ENCODE measurements at places on chromosomes 11 and 22. TPM values are rescaled to one million over a fixed set of nuclear protein-coding genes. Genes with fewer than 3 reads are reported as not detected.

RAPSN gene
- 0.39 TPM for total RNA-seq

DNA sequence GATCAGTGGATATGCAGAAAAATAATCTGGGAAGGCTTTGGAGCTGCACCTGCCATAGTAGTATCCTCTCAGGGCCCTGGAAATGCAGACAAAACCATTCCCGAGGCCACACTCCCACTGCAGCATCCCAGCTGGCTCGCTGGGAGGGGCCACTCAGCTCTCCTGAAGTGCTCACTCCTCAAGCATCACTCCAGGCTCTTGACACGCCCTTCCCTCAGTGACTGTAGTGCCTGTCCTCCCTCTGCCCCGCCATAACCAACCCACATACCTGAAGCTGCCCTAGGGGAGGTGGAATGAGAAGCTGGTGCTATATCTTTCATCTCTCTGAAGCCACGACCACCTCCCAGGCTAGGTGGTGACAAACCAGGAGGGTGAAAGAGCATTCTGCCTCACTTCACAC is 4.8 kb downstream of the DSCAML1 start:
- H3K27me3 ChIP-seq: peaks cover 80% of the 10 kb centered on the region
- H3K27ac ChIP-seq: no peak overlapping the region
- H3K4me3 ChIP-seq: no peak overlapping the region
- H3K36me3 ChIP-seq: no peaks in the 10 kb centered on the region

- no peaks in the 10 kb centered on the region for H3K36me3 ChIP-seq
- no peak overlapping the region for H3K4me3 ChIP-seq
- H3K27ac ChIP-seq: no peak overlapping the region
- H3K4me1 ChIP-seq: no peaks in the 10 kb centered on the region
- DNase-seq: peak; percentile 43
These were observed 10.1 kb downstream of the LMO1 start for GRCh38 chr11:8253566-8253965.

GRCh38 chr22:41687901-41688364 is 734 bp downstream of the SNU13 start:
- no peak for DNase-seq
- H3K36me3 ChIP-seq: peaks cover 3% of the 10 kb centered on the region
- H3K27me3 ChIP-seq: no peaks in the 10 kb centered on the region
- peak overlapping the region; percentile 94 for H3K4me3 ChIP-seq
- H3K4me1 ChIP-seq: peaks cover 19% of the 10 kb centered on the region
- H3K27ac ChIP-seq: peak overlapping the region; percentile 99

- no peak for DNase-seq
- H3K27me3 ChIP-seq: peaks cover 16% of the 10 kb centered on the region
- no peak overlapping the region for H3K27ac ChIP-seq
- H3K4me1 ChIP-seq: peaks cover 7% of the 10 kb centered on the region
- no peak overlapping the region for H3K4me3 ChIP-seq
These were observed 166.8 kb downstream of the CSNK2A3 start for GRCh38 chr11:11186249-11186648.

DNA sequence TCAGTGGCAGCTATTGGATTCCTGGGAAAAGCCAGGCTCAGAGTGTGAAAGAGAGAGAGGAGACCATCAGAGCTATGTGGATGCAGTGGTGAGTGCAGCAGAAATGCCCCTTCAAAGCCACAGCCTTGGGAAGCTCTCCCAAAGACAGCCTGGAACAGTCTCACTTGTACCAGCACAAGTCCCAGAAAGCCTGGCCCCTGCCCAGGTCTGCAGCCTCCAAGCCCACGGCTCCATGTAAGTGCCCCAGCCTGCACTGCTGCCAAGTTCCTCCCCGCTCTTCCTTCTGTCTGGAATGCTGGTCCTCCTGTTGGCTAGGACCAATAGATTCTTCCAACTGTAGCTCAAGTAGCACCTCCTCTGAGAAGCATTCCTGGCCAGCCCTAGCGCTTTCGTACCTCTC is 539.7 kb downstream of the MIAT start:
- DNase-seq: no peak
- H3K27me3 ChIP-seq: peaks cover 8% of the 10 kb centered on the region
- no peak overlapping the region for H3K4me3 ChIP-seq
- no peak overlapping the region for H3K27ac ChIP-seq
- peaks cover 16% of the 10 kb centered on the region for H3K4me1 ChIP-seq

DNA sequence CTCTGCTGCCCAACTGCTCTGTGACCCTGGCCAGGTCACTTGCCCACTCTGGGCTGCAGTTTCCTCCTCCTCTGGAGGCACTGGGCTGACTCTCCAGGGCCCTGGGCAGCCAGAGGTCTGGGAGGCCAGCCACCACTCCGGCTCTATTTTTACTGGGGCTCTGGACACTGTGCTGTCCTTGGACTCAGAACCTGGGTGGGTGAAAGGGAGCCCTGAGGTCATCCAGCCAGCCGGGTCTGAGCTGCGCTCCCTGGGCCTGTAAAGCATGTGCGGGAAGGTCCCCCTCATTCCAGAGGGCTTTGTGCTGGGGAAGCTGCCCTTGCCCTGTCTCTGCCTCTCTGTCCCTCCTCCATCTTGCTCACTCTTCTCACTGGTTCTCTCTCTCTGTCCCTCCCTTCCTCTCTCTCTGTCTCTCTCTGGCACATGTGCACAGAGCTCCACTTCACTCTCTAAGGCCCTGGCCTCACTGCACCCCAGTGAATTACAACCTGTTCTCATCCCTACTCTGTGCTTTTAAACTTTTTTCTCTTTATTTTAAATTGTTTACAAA is 24.6 kb downstream of the MB start:
- no peak overlapping the region for H3K4me3 ChIP-seq
- peaks cover 3% of the 10 kb centered on the region for H3K27me3 ChIP-seq
- no peak overlapping the region for H3K27ac ChIP-seq

GRCh38 chr11:44308256-44308922 is 1.6 kb downstream of the ALX4 start:
- DNase-seq: no peak
- no peak overlapping the region for H3K27ac ChIP-seq
- H3K4me3 ChIP-seq: peak overlapping the region; percentile 86
- peaks cover 36% of the 10 kb centered on the region for H3K4me1 ChIP-seq

DNA sequence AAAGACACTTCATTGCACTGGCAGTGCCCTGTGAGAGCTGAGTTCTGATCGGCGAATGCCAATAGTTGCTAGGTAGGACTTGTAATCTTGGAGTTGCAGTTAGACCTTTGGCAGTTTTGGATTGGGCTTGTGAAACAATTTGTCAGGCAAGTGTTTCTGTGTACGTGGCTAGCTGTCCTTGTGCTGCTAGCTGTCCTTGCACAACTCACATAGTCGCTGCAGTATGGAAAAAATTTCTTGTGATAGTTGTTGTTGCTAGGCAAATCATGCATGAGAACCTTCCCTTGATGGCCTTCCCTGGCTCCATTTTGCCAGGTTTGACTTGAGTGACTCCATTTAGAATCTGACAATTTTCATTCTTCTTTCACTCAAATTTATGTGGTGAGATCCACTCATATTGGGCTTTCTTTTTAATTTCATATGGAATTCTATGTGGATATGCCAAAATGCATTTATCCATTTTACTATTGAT is 140.7 kb downstream of the APIP start:
- DNase-seq: no peak
- H3K4me1 ChIP-seq: no peaks in the 10 kb centered on the region
- H3K4me3 ChIP-seq: no peak overlapping the region
- peaks cover 17% of the 10 kb centered on the region for H3K36me3 ChIP-seq

- peaks cover 2% of the 10 kb centered on the region for H3K27me3 ChIP-seq
- peaks cover 55% of the 10 kb centered on the region for H3K4me1 ChIP-seq
These were observed 1.8 kb downstream of the ARRB1 start for GRCh38 chr11:75349521-75350116.

CASP5 gene
- total RNA-seq: not detected

GRCh38 chr11:13635804-13636203 is 32.7 kb upstream of the FAR1 start:
- H3K27me3 ChIP-seq: peaks cover 15% of the 10 kb centered on the region
- no peak overlapping the region for H3K4me3 ChIP-seq
- no peaks in the 10 kb centered on the region for H3K4me1 ChIP-seq
- H3K27ac ChIP-seq: no peak overlapping the region

DNA sequence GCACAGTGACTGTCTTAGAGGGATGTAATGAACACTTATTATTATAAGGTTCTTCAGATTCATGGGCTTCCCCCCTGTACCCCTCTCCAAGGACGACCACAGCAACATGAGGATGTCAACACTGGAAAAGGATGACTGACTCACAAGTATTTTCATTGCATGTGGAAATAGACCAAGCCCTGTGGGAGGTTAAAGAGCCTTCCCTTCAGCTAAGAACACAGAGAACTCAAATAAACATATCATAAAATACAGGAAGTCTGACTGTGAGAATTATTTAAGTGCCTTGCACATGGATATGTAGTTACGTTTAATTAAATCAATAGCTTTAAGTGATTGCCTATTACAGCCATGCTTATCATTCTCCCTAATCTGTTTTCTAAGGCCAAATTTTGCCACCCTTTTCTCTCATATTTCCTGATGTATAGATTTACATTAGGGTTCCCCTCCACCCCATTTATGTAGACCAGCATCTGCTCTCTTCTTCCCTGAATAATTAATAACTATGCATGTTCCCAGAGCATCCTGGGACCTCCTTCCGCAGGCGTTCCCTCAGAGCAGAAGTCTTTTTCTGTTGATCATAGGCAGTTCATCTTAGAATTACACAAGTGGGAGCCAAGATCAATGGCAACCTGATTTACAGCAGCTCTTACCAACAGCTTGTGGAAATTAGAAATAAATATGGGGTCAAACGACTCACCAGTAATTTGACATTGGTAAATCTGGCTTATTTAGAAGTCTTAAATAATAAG is 226.9 kb downstream of the OPCML start:
- no peak overlapping the region for H3K4me3 ChIP-seq
- no peaks in the 10 kb centered on the region for H3K36me3 ChIP-seq
- no peak for DNase-seq
- no peak overlapping the region for H3K27ac ChIP-seq
- peaks cover 13% of the 10 kb centered on the region for H3K27me3 ChIP-seq
- no peaks in the 10 kb centered on the region for H3K4me1 ChIP-seq

MCAM gene
- 10.3 TPM for total RNA-seq

MUC6 gene
- 0.38 TPM for total RNA-seq

GRCh38 chr22:19515654-19516377 is 8.4 kb downstream of the CLDN5 start:
- H3K4me1 ChIP-seq: no peaks in the 10 kb centered on the region
- peak; percentile 58 for DNase-seq
- peaks cover 9% of the 10 kb centered on the region for H3K36me3 ChIP-seq
- H3K27ac ChIP-seq: no peak overlapping the region
- no peaks in the 10 kb centered on the region for H3K27me3 ChIP-seq

FAM83F gene
- total RNA-seq: 37.5 TPM

MS4A6E gene
- total RNA-seq: not detected

DNA sequence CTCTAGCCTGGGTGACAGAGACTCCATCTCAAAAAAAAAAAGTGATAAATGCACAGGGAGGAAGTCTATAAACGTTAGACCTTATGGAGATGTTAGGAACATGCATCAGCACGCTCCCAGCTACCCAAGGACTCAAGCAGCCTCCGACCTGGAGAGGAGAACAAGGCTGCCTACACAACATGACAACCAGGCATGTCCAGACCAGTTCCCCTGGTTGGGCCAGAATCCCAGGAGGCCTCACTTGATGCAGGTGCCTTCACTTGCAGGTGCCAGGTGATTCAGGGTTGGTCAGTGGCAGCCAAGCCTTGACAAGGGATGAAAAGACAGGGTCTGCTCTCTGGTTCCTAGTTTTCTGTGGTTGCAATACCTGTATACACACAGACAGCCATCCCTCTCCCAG is 5.9 kb downstream of the RANGAP1 start:
- no peak overlapping the region for H3K4me3 ChIP-seq
- H3K4me1 ChIP-seq: no peaks in the 10 kb centered on the region
- peaks cover 21% of the 10 kb centered on the region for H3K36me3 ChIP-seq
- DNase-seq: no peak

NAALAD2 gene
- 5.8 TPM for total RNA-seq

- no peaks in the 10 kb centered on the region for H3K36me3 ChIP-seq
- peaks cover 23% of the 10 kb centered on the region for H3K27me3 ChIP-seq
- peak overlapping the region; percentile 4 for H3K4me3 ChIP-seq
- peaks cover 39% of the 10 kb centered on the region for H3K4me1 ChIP-seq
- DNase-seq: no peak
These were observed 39.8 kb upstream of the CD82 start for GRCh38 chr11:44525473-44526252.

- H3K4me1 ChIP-seq: peaks cover 28% of the 10 kb centered on the region
- H3K27ac ChIP-seq: no peak overlapping the region
These were observed 4.3 kb downstream of the ZC3H7B start for GRCh38 chr22:41305646-41306045.

DNA sequence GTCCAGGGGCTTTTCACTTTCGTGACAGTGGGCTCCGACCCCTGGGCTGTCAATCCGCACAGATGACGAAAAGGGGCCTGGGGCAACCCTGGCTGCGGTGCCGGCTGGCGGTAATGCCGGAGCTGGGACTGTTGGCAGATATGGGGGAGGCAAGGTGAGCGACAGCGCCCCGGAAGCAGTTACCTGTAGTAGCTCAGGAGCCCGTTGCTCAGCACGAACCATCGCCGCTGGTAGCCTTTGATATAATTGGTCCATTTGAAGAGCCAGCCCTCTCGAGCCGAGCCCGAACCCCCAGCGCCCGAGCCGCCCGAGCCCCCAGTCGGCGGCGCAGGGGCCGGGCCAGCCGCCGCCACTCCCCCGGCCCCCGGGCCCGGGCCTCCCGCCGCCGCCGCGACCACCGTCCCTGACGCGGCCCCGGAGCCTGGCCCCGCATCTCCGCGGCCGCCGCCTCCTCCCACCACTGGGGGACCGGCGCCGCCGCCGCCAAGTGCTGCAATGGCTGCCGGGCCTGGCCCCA is 396 bp downstream of the OSBP start:
- H3K27ac ChIP-seq: peak overlapping the region; percentile 93
- peak overlapping the region; percentile 96 for H3K4me3 ChIP-seq
- H3K4me1 ChIP-seq: peaks cover 28% of the 10 kb centered on the region
- H3K27me3 ChIP-seq: no peaks in the 10 kb centered on the region
- DNase-seq: peak; percentile 70
- H3K36me3 ChIP-seq: peaks cover 3% of the 10 kb centered on the region

HPX gene
- 1.5 TPM for total RNA-seq

GRCh38 chr11:115084231-115084630 is 405.9 kb downstream of the NXPE2 start:
- no peak overlapping the region for H3K27ac ChIP-seq
- peaks cover 20% of the 10 kb centered on the region for H3K4me1 ChIP-seq
- H3K36me3 ChIP-seq: no peaks in the 10 kb centered on the region
- DNase-seq: no peak
- peaks cover 41% of the 10 kb centered on the region for H3K27me3 ChIP-seq

Measured in type B pancreatic cell (in vitro differentiated cells).